ENCODE measurements at places on chromosomes 1 and 21.

GRCh38 chr1:223486366-223486765 is 93.2 kb downstream of the CCDC185 start:
- peak; percentile 37 for DNase-seq

- peak; percentile 84 for DNase-seq
Observed at GRCh38 chr1:1058921-1059493, 15.1 kb downstream of the RNF223 start.

GRCh38 chr1:215825056-215825455 is 258.0 kb downstream of the KCTD3 start:
- DNase-seq: no peak

DNA sequence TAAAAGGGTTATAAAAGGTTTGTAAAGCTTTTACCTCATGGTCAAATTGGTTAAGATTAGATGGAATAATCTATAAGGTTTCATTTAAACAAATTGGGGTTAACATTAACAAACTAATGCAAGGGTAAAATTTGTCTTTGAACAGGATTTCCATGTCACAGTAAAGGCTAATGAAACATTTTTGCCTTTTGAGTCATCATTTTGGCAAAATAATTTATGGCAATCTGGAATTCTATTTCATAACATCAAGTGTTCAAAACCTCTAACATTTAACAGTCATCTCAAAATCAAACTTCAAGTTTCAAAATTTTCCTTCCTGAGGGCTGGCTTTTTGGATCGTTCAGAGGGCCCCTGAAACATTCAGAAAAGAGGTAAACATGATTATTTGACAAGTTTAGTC is 6.6 kb upstream of the CD46 start:
- no peak for DNase-seq

DNA sequence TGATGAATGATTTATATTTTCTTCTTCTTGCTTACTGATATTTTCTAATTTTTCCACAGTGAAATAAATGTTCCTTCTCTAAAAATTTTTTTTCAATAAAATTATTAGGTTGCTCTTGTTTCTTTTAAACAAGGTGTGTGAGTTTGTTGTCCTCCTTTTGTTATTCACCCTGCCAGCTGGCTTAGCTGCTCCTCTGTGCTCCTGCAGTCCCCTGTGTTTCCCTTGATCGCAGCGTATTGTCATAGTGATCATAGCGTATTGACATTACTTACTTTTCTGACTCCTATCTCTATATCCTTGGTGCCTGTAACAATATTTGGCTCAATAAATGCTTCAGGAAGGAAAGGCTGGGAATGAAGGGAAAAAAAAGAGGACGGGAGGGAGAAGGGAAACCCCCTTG is 24.9 kb upstream of the PODN start:
- DNase-seq: no peak

GRCh38 chr1:28602536-28603439 is 10.7 kb downstream of the RAB42 start:
- DNase-seq: peak; percentile 74

GRCh38 chr1:154423304-154423987 is 18.3 kb downstream of the IL6R start:
- no peak for DNase-seq

- no peak for DNase-seq
Observed at GRCh38 chr1:201156819-201157218, 2.5 kb upstream of the TMEM9 start.

GRCh38 chr1:153790966-153791647 is 15.9 kb downstream of the SLC27A3 start:
- DNase-seq: no peak
